Mucosa of descending colon (tissue), 3 donors: ENCODE measurements at places on chromosomes 11 and 22.

DNA sequence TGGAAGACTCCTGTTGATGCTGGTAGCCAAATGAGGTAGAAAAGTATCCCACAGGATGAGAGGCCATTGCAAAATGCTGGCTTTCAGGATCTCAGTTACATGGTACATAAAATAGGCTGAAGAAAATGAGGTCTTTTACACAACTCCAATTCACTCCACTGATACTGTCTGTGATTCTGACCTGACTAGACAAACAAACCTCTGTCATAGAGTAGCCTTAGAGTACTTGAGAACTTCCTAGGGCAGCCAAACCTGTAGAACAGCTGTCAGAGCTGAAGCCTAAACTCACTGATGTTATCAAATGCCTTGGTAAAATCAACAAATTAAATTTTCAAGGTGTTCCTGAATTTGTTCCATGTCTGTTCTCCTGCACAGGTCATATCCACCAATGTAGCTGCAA, 26.2 kb upstream of the POGLUT3 start:
- no peak for DNase-seq

GRCh38 chr11:88208745-88209144, 33.5 kb upstream of the RAB38 start:
- peak; percentile 2 for DNase-seq

DNA sequence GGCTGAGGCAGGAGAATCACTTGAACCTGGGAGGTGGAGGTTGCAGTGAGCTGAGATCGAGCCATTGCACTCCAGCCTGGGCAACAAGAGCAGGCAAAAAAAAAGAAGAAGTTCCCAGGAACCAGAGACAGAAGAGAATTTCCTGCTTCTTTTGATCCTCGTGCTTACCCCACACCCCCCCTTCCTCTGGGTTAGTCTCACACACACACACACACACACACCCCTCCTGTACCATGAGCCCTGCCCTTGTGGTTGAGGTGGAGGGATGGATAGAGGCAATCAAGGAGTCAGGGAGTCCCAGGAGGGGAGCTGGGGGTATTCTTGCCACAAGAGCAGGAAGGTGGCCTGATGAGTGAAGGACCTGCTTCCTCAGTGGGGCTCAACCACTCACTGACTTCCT, 4.1 kb upstream of the UBE2L6 start:
- no peak for DNase-seq

- DNase-seq, result no peak
These were observed 475.4 kb upstream of the FAT3 start for GRCh38 chr11:91749251-91749650.

GRCh38 chr11:67384851-67385366, 6.9 kb upstream of the RAD9A start:
- no peak for DNase-seq

DNA sequence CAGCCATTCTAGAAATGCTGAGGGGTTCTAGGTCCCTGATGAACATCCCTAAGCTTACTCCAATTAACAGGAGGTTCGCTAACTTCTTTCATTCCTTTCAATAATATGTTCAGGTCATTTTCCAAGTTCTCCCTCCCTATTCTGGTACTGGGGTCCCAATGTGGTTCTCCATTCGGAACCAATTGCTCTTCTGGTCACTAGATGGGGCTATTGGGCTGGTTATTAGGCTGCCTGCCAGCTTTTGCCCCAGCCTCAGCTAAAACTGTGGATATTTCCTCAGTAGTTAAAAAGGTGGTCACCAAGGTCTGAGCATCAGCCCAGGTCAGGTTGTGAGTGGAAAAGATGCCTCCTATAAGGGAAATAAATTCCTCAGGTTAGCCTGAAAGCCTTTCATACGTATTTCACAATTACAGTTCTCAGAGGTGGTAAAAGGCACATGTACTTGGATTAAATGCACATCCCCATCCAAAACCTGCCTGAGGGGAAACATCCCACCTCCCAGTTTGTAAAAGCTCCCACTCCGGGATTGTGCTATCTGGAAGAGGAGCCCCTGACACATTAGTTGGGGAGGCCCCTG, 161.1 kb upstream of the CCDC179 start:
- peak; percentile 39 for DNase-seq

- no peak for DNase-seq
These were observed 595.1 kb downstream of the BUD13 start for GRCh38 chr11:116177521-116178210.

- no peak for DNase-seq
These were observed 7.7 kb upstream of the NCR3LG1 start for GRCh38 chr11:17343907-17344306.

GRCh38 chr22:24822471-24822870, 16.5 kb downstream of the SGSM1 start:
- DNase-seq, result no peak
